ENCODE measurements at places on chromosomes 13 and 19.

GRCh38 chr19:17721821-17722220 lies 2.5 kb downstream of the MAP1S start:
- DNase-seq: peak; percentile 65

- DNase-seq: peak; percentile 96
Measured at GRCh38 chr13:39527961-39528660, 74.9 kb downstream of the LHFPL6 start.

GRCh38 chr13:106911627-106912026 lies 343.7 kb upstream of the ARGLU1 start:
- no peak for DNase-seq

- no peak for DNase-seq
Measured at GRCh38 chr13:41716236-41716635, 244.7 kb downstream of the VWA8 start.

DNA sequence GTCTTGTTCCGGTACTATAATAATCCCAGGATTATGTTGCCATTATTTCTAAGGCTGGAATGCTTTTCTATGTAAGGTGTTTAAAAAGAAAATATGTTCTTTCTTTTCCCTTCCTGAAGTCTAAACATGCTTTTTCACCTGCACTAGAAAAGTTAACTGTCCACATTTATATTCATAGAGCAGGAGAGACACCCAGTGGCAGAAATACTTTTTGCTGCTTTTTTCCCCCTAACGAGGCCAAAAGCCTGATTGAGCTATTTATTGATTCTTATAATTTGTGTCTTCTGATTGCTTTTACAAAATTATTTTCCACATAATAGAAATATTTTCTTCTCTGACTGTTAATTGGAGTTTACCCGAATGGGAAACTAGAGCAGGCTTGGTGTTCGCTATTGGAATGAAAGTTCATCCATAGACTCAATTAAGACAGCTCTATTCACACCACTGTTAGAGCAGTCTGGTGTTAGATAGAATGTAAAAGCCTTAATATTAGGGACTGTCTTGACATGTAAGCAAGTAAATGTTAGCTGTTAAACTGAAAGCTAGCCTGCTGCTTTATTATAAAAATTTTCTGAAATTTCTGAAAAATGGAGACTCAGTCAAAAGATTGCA lies 15.8 kb downstream of the GPR180 start:
- peak; percentile 34 for DNase-seq

- no peak for DNase-seq
Measured at GRCh38 chr13:66958611-66959010, 271.5 kb downstream of the PCDH9 start.
